T-helper 17 cell (primary cell): ENCODE measurements at places on chromosomes 5 and 9.
A peak's percentile ranks its signal among the peaks of the same experiment; 100 is the strongest.

DNA sequence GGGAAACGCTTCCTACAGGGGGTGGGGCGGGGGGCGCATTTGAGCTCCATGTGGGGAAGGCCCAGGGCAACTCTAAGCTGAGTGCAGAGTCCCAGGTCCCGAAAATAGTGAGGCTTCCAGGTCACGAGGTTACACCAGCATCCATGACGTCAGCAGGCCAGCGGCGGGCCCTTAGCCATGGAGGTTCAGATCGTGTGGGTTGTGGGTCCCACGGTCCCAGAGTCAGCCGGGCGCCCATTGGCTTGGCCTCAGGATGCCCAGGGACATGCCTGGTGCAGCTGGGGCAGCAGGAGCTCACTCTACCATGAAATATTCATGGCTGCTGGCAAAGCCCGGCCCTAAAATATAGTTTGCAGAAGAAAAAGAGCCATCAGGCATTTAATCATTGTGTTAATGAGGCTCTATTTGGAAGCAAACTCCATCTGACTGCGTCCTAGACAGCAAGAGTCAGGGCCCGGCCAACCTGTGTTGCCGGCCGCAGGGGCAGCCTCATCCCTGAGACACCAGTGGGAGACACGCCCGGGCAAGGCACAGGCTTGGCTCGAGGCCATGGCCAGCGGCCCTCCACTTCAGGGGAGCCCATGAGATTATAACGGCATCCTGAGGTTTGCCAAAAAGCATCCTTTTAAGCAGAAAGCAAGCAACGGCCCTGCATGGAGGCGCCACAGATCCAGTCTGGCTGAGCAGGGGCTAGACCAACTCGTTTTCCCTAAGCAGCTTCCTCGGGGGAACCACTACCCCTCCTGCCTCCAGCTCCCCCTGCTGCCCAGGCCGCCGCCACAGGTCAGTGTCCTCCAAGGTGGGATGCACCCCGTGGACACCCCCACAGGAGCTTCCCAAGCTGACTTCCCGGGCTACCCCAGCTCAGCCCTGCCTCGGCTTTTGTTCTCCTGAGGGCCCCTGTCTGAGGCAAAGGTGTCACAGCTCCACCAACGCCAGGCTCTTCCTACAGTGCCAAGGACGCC is 108.9 kb upstream of the PPP1R26 start:
- no peak overlapping the region for H3K4me3 ChIP-seq
- no peaks in the 10 kb centered on the region for H3K4me1 ChIP-seq
- no peak for DNase-seq
- H3K27me3 ChIP-seq = peaks cover 14% of the 10 kb centered on the region
- H3K27ac ChIP-seq = no peak overlapping the region

- no peak overlapping the region for H3K4me3 ChIP-seq
- no peak for DNase-seq
- H3K4me1 ChIP-seq = no peaks in the 10 kb centered on the region
- H3K36me3 ChIP-seq = peaks cover 2% of the 10 kb centered on the region
- no peak overlapping the region for H3K27ac ChIP-seq
Observed at GRCh38 chr9:98521141-98521540, 187.6 kb downstream of the GABBR2 start.

- H3K36me3 ChIP-seq = no peaks in the 10 kb centered on the region
- H3K27me3 ChIP-seq = no peaks in the 10 kb centered on the region
- no peak overlapping the region for H3K4me3 ChIP-seq
- no peak for DNase-seq
- no peak overlapping the region for H3K27ac ChIP-seq
- no peaks in the 10 kb centered on the region for H3K4me1 ChIP-seq
Observed at GRCh38 chr9:73347720-73348119, 196.1 kb downstream of the ANXA1 start.

DNA sequence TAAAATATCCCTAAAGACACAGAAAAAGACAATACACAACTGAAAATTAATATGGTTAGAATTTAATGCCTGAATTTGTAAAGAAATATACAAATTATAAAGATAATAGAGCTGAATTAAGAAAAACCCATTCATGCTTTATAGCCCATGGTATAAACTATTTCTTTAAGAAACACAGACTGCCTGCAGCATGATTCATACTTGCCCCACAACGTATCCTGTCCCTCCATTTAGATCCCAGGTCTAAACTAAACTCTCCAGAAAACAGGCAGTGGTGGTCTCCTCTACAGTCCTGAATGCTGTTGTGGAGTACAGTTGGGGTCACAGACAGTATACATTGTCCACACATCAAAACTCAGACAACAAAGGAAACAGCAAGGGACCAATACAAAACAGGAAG is 24.8 kb downstream of the IL6ST start:
- H3K4me1 ChIP-seq = peaks cover 14% of the 10 kb centered on the region
- H3K27me3 ChIP-seq = no peaks in the 10 kb centered on the region
- H3K36me3 ChIP-seq = peaks cover 5% of the 10 kb centered on the region
- H3K4me3 ChIP-seq = peak overlapping the region; percentile 62
